Cardiac muscle cell (in vitro differentiated cells and primary cell): ENCODE measurements at places on chromosomes 11 and 22.
A peak's percentile ranks its signal among the peaks of the same experiment; 100 is the strongest.

GRCh38 chr11:72738199-72739141 is 13.7 kb downstream of the ARAP1 start:
- no peak for DNase-seq

GRCh38 chr11:35143297-35144135 is 4.5 kb downstream of the CD44 start:
- DNase-seq, result no peak

DNA sequence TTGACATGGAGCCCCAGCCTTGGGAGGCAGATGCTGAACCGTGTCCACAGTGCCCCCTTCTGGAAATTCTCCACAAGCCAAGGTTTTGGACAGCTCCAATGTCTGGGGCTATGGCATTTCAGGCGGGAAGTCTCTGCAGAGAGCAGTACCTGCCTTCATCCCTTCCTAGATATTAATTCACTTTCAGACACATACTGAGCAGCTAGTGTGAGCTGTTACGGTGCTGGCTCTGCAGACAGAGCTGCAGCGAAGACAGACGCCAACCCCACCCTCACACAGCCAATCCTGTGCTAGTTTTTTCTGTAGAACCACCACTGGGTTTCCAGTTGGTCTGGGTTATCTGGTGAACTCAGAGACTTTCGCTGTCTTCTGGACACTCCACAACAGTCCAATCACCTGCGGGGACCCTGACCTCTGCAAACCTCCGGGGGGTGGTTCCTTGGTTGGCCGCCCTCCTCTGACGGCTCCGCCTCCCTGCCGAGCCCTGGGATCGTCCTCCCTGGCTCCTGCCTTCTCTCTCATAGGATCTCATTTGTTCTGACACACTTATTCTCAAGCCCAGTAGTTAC is 9.1 kb downstream of the LMF2 start:
- DNase-seq, result peak; percentile 70

- DNase-seq, result no peak
These were observed 1413.3 kb downstream of the TBC1D22A start for GRCh38 chr22:48175721-48176120.

DNA sequence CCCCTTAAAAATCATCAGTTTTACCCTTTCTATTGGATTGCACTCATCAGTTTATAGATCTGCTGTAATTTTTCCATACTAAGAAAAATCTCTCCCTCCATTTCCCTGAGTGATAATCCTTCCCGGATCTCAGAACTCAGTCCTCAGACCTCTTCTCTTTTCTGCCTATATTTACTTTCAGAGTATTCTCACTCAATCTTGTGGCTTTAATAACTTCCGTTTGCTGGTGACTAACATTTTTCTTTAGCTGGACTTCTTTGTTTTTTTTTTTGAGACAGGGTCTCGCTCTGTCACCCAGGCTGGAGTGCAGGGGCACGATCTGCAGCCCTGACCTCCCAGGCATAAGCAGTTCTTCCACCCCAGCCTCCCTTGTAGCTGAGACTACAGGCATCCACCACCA is 10.4 kb downstream of the ATXN10 start:
- no peak for DNase-seq

- DNase-seq, result no peak
These were observed 123.5 kb upstream of the PARVA start for GRCh38 chr11:12253843-12254281.

GRCh38 chr11:45646275-45646927 is 19.0 kb downstream of the CHST1 start:
- peak; percentile 45 for DNase-seq

- no peak for DNase-seq
These were observed 4.6 kb upstream of the CDC42BPG start for GRCh38 chr11:64848826-64849597.

DNA sequence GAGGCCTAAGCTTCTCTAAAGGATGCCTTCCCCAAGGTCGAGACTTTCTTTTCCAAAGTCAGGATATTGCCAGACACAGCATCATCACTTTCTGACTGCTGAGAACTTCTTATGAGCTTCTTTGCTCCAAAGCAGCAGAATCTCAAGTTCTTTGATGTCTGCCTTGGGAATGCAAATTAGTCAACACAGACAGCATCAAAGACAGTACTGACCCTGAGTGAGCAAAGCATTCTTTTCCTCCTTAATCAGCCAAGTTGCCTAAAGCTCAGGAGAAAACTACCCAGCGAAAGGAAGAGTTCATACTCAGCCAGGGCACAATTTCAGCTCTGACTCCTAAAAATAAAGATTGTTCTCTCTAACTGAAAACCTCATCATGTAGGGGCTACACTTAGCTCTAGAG is 98.0 kb downstream of the SLC36A4 start:
- peak; percentile 24 for DNase-seq
